ENCODE measurements at places on chromosomes 1 and 21.

GRCh38 chr1:218895064-218895587 lies 278.6 kb upstream of the LYPLAL1 start:
- no peak for DNase-seq

- no peak for DNase-seq
These were observed 170.7 kb downstream of the NEGR1 start for GRCh38 chr1:72111662-72112061.

DNA sequence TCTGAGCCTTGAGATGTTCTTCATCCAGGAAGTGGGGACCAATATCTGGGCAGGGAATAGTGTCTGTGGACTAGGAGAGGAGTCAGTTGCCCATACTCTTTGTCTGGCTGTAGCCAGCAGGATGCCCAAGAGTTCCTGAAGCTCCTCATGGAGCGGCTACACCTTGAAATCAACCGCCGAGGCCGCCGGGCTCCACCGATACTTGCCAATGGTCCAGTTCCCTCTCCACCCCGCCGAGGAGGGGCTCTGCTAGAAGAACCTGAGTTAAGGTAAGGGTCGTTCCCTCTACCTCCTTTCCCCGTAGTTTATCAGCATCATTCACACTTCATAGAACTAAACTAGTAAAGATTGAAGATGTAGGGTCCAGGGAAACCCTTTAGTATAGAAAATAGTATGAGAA lies 3.4 kb upstream of the PPOX start:
- DNase-seq, result no peak

DNA sequence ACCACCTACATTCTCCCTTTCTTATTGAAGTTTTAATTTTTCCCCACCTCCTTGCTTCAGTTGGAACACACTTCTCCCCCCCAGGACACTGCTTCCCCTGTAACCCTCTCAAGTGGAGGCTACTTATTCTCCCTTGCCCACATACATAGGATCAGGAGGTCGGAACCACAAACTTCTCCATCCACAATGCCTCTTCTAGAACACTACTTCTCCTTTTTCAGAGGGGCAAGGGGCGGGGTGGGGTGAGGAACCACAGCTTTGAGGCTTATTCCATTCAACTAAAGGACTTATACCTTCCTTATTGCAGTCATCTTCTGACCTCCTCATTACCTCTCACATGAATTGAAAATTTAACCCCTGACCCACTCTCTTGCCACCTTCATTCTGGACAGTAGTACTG lies 81.3 kb downstream of the NEK7 start:
- DNase-seq, result no peak

DNA sequence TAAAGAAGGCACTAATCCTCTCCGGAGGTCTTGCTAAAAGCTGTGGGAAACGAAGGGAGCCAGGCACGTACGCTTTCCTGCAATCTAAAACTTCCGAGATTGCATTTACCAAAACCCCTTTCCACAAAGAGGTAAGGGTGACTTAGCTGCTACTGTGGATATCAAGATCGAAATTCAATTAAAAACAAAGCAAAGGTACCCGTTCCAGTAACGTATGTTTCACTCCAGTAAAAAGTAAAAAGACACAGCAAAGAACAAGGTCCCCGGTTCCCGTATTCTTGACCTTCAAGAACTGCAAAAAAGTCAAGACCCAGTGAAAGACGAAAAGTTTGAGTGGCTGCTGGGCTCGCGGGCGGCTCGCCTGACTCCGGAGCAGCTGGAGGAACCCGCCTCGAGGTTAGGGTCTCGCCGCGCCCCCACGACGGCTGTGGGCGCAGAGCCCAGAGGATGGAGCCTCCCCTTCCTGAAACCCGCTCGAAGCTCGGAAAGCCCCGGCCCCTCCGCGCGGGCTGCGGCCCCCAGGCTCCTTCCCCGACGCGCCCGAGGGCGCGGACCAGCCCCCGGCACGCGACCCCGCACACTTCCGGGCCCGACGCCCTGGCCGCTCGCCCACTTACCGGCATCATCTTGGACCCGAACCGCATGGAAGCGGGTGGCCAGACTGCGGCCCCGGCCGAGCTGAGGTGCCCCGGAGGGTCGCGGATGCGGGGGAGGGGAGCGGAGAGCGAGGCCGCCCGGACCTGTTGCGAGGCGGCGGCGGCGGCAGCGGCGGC lies 524 bp downstream of the TP53BP2 start:
- DNase-seq, result peak; percentile 72

GRCh38 chr1:88433556-88433955 lies 250.5 kb upstream of the PKN2 start:
- DNase-seq, result no peak

GRCh38 chr21:34825948-34826548 lies 157.3 kb downstream of the CLIC6 start:
- no peak for DNase-seq

GRCh38 chr1:229266274-229266673 lies 4.6 kb upstream of the RAB4A start:
- DNase-seq, result no peak

- peak; percentile 64 for DNase-seq
These were observed 884 bp downstream of the H3-3A start for GRCh38 chr1:226063224-226063976.

GRCh38 chr21:31111093-31111492 lies 72.8 kb upstream of the KRTAP19-8 start:
- DNase-seq, result no peak

DNA sequence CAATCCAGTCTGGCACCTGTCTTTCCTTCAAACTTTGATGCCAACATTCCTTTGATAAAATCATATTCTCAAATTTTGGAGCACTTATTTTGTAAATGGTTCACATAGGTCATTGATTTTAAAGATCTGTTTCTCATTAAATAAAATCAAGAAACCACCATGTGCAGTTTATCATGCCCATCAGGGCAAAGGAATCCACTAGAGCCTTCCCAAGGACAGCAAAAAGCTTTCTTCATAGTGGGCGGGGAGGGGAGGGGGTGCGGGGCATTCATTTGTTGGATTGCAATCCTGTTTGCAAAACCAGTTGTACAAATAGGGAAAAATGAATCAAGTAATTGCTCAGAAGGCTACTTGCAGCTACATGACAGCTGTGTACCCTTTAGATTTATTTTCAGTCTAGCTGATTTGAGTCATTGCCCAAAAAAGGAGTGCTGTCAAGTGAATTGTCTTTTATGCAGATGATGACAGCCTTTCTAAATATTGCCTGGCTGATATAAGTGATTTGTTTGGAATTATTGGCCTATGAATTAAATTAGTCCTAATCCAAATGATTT lies 23.0 kb downstream of the LRRC8B start:
- no peak for DNase-seq

- DNase-seq, result no peak
These were observed 126.4 kb downstream of the LRRC7 start for GRCh38 chr1:69693921-69694675.

GRCh38 chr1:115068826-115069585 lies 20.3 kb downstream of the TSPAN2 start:
- no peak for DNase-seq

- DNase-seq, result peak; percentile 42
These were observed 50.3 kb upstream of the COA6 start for GRCh38 chr1:234322979-234323378.

- no peak for DNase-seq
These were observed 228.1 kb downstream of the AKT3 start for GRCh38 chr1:243621973-243622372.

DNA sequence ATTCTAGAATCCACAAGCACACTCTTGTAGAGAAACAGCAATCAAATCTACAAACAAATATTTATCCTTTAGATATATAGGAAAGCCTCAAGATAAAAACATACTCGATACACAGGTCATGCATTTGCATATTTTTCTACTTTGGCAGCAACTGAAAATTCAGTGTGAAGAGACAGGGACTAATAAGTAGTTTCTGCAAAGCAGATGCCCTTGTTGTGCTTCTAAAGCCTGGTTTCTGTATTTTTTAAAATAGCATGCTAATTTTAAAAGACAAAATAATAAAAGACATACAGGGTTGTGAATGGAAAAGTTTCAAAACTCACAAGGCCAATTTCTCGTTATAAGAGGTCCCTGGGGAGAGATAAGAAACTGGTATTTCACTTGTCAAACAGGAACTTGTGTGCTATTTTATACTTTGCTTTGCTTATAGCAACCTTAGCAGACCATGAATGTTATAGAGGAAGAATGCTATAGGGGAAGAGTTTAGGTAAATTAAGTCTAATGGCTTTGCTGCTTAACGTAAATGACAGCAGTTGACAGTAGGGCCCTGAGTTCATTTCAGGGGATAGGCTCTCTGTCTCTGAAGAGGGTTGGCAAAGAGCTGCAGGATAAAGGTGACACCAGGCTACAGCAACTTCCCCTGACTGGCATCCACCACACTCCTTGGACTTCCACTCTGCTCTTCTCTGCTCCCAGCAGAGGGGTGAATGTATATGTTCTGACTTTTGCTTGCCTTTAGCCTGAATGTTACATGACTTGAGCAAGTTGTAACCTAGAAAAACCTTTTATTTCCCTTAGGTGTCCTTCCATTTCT lies 9.4 kb upstream of the RGS13 start:
- no peak for DNase-seq

- DNase-seq, result no peak
These were observed 5.1 kb downstream of the CLCNKB start for GRCh38 chr1:16048573-16049189.

DNA sequence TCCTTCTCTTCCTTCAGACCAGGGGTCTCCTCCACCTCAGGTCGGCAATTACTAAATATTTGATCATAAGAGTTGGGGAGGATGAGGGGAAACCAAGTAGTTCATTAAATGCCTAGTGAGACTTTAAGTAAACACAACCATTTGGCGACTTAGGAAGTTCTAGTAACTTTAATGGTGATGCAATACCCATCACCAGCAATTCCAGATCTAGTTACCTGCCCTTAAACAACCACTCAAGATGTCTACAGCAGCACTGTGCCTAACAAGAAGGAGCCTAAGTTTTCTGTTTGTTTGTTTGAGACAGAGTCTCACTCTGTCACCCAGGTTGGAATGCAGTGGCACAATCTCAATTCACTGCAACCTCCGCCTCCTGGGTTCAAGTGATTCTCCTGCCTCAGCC lies 56.6 kb upstream of the L1TD1 start:
- DNase-seq, result no peak

DNA sequence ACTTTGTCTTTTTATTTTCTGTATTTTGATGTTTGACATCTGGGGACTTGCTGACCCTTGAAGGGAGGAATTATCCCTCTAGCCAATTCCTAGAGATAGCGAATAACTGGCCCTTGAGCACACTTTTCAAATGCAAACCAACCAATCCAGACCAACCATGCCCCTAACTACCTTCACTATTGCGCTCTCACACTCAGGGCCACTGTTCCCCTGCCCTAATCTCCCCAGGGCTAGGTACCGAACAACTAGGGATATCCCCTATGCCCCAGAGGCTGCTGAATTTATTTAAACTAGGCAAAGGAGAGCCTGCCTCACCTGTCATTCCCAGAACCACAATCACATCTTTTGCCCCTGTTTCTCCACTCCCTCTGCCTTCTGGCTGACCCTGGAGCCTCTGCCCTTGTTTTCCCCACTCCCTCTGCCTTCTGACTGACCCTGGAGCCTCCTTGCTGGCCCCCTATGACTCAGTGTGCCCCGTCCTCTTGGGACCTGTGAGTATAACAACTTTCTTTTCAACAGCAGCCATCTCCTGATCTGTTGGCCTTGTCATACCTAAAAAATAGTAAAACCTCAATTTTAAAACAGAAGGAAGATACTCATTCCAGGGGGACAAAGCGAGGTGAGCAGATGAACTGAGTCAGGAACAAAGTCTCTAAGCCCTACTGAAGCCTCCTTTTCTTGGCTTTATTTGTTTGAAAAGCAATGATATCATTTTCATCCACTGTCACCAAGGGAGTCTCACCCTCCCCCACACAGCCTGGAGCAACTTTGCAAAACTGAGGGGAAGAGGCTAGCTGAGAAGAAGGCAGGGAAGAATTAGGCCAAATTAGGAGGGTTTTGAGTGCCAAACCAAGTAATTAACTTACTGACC lies 115.5 kb downstream of the NMNAT2 start:
- DNase-seq, result no peak

DNA sequence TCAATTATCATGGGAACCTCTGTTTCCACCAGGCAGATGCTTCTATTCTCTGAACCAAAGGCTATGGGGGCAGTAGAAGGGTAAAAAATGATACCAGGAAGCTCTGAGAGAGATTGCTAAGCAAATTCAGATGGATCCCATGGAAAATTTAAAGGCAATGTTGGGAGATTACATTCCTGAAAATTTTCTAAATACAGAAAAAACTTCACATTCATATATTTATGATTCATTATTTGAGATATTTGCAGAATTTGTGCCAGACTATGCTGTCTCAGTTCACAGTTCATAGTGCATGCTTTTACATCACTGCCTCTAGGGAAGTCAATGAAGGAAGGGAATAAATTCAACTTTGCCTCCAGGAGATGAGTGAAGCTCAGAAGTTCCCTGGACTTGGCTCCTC lies 57.5 kb downstream of the KCNT2 start:
- DNase-seq, result no peak

- no peak for DNase-seq
These were observed 16.4 kb downstream of the KCNA10 start for GRCh38 chr1:110502402-110503151.
